ENCODE measurements at places on chromosomes 2 and 18.

- no peak for DNase-seq
Measured at GRCh38 chr2:120231974-120232635, 8.9 kb upstream of the TMEM185B start.

DNA sequence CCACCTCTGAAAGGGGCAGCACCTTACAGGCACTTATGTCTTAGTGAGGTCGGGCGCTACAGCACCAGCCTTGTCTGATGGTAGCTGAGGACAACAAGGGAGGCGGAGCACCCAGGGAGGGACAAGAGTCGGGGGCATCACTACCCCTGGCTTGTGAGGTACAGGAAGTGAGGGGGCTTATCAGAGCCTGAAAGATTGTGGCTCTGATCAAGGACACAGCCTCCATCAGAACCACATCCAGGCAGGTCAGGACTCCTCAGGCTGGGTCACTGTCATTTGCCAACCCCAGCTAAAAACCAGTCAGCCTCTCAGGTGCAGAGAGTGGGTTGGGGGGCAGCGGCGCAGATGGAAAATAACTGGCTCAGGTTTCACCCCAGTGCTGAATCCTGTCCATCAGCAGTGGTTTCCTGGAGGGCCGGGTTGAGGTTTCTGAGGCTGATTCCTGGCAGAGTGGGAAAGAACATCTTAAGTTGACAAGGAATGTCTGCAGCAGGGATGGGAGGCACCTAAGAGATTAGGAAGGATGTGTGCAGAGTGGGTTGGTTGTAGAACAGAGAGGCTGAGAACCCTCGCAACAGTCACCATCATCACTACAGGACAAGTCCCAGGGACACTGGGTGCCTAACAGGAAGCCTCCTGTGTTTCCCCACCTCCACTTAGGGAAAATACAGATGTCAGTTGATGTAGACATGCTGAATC, 45.3 kb downstream of the FBLN7 start:
- DNase-seq = no peak

- no peak for DNase-seq
Measured at GRCh38 chr2:133685636-133686215, 117.5 kb upstream of the NCKAP5 start.

DNA sequence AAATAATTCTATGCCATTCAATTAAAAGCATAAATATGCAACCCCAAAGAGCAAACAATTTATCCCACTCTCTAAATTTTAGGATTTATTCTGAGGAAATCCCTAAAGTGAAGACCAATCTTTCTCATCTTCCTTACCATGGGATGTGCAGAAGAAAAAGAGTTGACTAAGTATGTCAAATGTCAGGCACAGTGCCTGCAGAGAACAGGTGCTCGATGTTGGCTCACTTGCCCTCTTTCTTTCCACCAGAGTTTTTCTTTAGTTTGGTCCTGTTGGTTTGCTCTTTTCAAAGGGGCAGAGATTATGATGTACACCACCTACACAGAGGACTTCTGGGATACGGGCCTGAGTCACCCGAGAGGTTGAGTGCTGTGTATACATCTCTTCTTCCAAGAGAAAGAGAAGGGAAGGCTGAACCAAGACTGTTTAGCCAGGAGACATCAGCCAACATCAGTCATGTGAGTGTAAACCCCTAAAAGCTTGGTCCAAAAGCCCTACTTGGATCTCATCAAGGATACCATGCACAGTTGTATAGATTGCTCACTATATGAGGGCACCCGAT, 51.7 kb downstream of the SUMO1 start:
- DNase-seq = no peak

- DNase-seq = no peak
Measured at GRCh38 chr18:46953195-46953594, 35.8 kb downstream of the KATNAL2 start.

DNA sequence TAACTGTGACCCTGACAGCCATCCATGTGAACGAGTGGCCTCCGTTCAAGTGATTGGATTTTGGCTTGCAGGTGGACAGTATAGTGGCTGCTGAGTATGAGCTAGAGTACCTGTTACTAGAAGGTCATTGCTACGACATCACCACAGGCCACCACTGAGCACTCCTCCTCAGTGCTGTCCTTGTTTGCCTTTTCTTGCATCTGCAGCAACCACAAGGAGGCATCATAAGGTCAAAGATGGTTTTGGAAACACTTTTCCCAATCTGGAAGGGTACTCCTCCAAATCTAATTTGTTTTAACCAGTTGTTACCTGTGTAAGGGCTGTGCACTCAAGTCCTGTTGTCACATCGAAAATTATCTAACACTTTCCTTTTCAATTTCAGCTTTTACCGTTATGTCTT, 81.2 kb downstream of the UGGT1 start:
- DNase-seq = peak; percentile 16

GRCh38 chr2:163774862-163775261, 39.1 kb upstream of the FIGN start:
- DNase-seq = no peak

- DNase-seq = no peak
Measured at GRCh38 chr2:96342085-96342484, 6.5 kb downstream of the NCAPH start.

DNA sequence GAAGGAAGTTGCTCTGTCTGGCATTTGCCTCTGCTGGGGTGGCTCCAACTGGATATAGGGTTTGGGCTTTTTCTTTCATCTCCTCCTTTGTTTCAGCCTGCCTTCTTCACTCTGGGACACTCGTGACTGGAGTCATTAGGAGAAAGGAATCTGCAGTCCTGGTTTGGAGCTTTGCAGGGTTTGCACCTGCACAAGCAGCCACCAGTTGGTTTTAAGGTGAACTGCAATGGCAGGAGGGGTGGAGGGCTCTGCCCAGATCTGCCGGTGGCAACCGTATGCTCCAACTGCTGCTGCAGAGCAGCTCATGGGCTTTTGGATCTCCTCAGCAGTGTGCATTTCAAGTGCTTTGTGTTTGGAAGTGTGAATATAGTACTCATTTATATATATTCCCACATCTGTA, 131.3 kb upstream of the MGAT5 start:
- DNase-seq = peak; percentile 39

DNA sequence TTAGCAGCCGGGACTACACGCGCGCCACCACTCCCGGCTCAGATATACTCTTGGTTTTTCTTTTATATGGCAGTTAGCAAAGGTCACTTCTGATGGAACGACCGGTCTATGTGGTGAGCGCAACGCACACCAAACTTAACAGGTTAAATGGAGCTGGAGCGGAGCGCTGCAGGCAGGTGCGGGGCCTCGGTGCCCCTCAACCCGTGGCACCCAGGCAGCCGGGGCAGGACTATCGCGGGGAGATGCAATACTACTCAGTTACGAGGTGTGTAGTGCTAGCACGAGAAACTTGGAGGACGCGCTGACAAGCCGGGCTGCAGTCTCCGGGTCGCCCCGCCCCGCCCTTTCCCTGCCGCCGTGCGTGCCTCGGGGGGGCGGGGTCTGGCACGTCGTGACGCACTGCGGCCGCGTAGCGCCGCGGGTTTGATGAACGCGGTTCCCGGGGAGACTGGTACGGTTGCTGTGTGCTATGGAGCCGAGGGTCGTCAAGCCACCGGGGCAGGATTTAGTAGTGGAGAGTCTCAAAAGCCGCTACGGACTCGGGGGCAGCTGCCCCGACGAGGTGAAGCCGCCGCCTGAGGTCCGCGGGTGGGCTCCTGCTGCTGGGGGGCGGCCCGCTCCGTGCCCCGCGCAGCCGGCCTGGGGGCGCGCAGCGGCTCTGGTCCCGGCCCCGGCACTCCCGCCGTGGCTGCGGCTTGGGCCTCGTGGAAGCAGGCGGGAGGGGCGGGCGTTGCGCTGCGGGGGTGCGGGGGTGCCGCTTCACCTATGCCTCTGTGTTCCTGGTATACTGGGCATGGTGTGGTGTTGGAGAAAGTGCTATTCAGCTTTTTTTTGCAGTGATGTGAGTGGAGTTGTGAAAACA, at the start of gene CCDC138:
Gene CCDC138 (plus strand): TSS at position 418 of the 862 bp plus-strand sequence. CDS start 52 bp downstream, at position 470.
- peak; percentile 98 for DNase-seq

DNA sequence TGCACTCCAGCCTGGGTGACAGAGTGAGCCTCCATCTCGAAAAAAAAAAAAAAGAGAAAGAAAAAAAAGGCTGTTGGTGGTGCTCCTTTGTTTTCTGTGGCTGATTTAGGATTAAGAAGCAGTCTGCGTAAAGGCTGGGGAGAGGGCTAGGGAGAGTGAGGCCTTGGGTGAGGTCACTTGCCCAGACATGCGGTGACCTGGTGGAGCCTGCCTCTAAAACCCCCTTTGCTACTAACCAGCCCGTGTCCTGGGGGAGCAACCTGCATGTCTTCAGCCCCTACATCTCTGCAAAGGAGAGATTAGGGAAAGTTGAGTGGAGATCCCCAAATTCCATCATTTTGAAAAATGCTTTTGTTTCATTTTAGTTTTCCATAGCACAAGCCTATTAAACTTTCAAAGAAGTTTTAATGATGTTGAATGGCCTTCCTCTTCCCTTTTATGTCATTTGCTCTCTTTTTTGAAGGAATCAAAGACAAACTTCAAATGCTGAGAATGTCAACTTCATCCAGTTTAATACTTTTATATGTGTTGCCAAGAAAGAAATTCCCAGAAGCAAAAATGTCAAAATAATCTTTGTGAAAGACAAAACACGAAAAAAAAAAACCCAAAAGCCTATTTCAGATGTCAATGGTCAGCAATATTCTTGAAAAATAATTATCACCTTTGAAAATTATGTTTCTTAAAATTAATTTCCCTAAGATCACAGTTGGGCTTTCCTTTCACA, 38.9 kb upstream of the RALBP1 start:
- peak; percentile 66 for DNase-seq

Data from neural progenitor cell (in vitro differentiated cells).